ENCODE measurements at places on chromosomes 1 and 21.

DNA sequence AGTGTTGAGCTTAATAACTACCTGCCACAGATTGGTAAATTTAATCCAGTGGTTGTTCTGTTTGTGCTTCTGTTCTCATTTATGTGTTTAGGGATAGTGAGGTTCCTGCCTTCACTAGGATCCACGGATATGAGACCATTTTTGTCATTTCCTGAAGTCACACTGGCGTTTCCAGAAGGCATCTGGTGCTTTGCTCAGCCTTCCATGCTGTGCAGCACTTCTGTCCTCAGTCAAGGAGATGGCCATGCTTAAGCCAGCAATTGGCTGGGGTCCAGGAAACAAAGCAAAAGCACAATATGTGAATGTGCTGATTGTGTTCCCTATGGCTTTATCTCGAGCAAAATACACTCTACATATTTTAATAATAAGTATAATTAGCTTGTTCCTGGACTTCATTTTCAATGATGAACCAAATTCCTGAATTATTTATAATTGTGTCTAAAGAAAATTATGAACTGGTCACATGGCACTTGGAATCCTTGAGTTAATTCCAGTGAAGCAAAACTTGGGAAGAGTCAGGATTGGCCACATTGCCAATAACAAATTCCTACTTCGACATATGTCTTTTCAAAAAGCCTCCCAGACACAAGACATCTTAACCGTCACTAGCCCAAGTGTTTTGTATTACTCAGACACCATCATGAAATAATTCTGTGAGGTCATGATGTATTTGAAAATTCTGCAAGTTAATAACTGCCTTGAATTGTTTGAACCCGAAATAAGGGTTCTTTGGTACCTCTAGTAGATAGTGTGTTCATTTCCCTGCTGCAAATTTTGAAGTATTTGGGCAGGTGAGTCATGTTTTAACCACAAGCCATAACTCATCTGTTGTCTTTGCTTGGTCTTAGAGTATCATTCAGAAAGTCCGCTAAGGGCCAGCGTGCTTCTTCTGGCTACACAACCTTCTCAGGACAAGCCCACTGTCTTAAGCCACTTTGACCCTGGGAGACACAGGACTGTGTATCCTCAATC, 412.4 kb downstream of the DISC1 start:
- DNase-seq: no peak

DNA sequence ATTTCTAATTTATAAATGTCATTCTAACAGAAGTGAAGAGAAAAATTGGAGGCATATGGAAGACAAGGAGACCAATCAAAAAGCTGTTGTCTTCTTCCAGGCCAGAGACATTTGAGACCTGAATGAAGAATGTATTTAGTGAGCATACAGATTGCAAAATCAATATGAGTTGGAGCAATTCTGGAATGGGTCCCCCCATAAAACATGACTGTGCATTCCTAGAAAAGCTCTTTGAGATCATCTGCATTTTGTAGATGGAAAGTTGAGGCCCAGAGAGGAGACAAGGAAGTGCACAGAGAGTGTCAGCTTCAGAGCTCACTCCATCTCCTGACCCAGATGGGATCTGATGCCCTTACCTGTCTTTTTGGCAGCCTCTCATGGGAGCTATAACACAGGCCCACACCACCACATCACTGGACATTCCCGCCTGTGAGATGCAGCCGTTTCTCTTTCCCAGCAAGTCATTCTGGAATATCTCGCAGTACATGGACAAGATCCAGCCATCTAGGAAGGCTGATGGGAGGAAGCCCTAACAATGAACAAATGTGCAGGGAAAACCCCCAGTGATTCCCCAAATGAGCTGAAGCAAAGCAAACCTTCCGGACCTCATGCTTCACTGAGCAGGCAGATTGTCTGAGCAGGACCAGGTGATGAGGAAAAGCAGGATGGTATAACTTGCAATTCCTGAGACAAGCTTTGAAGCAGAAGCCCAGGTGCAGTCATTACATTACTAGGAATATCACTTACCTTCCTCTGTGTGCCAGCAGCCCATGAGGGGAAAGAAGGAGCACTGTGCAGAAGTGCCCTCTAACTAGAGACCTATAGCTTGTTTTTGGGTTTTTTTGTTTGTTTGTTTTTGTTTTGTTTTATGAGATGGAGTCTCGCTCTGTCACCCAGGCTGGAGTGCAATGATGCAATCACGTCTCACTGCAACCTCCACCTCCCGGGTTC, 445.6 kb downstream of the PLPP3 start:
- DNase-seq: no peak

GRCh38 chr21:35614396-35614921, 445.9 kb downstream of the SETD4 start:
- DNase-seq: no peak

- no peak for DNase-seq
Observed at GRCh38 chr21:42861311-42861847, 18.0 kb downstream of the WDR4 start.

GRCh38 chr1:112165375-112165774, 175.9 kb upstream of the KCND3 start:
- DNase-seq: no peak

DNA sequence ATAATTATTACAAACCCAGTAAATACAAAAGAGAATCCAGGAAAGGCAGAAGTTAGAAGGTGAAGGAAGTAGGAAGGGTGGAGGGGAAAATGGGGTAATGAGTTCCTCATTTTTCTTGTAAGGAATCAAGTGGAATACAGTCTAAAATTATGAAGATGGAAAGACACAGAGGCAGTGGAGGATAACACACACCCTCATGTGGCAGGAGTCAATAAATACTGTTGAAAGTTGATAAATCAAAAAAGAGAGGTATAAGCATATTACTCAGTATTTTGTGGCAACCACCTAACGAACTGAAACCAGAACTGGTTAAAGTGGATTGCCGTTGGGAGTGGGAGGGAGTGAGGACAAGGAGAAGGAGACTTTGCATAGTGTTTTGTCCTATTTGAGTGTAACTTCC, 78.6 kb upstream of the SLC44A3 start:
- no peak for DNase-seq

DNA sequence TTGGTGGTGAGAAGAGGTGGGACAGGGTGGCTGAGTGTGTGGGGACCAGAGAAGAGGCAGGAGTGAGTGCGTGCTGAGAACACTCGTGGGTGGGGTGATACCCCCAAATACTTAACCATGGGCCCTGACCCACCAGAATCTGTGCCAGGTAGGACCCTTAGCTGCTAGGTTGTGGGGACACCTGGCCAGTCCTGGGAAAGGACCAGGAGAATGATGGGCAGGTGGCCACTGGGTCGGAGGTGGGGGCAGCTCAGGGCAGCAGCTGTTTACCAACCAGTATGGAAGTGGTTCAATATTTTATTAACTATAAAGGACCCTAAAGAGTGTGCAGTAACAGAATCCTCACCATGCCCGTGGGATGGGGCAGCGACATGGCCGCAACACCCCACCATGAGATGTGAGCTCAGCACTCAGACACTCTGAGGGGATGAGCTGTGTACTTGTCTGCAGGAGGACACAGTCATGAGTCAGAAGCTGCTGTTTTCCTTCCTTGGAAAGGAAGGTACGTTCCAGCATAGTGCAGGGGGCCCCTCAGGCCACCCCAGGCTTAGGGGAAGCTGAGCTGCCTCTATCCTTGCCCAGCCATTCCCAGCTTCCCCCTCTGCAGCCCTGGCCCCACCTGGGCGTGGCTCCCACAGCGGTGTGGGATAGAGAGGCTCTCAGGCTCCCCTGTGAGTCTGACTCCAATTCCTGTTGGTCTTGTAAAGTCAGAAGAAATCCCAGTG, 25.4 kb downstream of the TEX35 start:
- no peak for DNase-seq

GRCh38 chr1:77430966-77431690, 149.3 kb downstream of the AK5 start:
- peak; percentile 17 for DNase-seq

DNA sequence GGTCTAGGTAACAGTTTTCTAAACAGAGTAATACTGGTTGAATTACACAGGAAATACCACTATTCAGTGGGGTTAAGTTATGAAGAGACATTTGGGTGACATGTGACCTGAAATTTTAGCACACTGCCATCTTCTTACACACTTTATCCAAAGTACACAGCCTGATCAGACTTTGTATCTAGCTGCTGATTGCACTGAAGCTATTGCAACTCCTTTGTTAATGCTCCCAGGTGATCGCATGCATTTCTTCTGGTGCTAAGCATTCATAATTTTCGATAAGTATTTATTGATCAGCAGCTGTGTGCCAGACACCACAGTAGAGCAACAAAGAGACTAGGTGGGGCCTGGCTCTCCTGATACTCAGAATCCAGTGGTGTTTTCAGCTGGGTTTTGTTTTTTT, 52.4 kb downstream of the AK4 start:
- DNase-seq: no peak

DNA sequence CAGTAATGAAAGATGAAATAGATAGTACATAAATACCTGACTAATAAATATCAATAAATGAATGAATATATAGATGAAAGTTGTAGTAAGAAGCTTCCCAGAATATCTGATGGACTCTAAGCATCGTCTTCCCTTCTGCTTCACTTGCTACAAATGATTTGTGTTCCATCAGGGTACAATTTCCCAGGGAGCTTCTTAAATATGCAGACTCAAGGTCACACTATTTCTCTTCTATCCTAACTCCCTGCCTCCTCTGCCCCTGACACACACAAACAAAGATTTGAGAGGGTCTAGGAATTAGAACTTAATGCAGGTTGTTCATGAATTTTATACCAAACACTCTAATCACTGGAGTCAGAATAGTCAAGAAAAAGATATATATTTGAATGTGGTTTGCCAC, 415.9 kb upstream of the TMPRSS15 start:
- DNase-seq: no peak

DNA sequence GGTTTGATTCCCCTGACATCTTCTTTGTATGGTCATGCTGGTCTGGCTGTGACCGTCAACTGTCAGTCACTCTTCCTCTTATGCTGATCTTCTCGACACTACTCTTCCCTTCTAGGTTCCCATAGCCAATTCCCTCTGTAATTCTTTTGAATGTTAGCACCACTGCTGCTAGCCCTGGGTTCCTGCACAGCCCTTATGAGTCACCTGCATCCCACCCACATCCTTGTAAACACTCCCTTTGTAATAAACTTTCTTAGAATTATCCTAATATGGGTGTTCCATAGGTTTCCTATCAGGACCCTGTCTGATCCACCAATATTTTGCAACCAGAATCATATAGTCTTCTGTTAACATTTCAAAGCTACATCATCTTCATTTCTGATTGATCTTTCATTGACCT, 37.1 kb downstream of the JUN start:
- no peak for DNase-seq

DNA sequence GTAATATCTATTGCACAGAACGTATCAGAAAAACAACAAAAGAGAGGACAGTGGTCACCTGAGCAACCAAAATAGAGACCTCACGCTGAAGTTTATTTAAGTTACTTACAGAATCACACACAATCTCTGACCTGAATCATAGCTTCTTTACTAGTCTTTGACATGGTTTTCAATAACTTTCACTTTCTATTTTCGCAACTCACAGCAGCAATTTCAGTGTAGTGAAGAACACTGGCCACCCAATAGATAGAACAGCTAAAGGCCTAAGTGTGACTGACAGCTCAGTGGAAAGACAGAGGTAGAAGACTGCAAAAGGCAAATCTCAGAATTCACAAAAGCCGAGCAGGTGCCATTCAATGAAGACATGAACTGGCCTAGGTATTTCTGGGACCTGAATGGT, 435.6 kb upstream of the CHRM3 start:
- DNase-seq: no peak

DNA sequence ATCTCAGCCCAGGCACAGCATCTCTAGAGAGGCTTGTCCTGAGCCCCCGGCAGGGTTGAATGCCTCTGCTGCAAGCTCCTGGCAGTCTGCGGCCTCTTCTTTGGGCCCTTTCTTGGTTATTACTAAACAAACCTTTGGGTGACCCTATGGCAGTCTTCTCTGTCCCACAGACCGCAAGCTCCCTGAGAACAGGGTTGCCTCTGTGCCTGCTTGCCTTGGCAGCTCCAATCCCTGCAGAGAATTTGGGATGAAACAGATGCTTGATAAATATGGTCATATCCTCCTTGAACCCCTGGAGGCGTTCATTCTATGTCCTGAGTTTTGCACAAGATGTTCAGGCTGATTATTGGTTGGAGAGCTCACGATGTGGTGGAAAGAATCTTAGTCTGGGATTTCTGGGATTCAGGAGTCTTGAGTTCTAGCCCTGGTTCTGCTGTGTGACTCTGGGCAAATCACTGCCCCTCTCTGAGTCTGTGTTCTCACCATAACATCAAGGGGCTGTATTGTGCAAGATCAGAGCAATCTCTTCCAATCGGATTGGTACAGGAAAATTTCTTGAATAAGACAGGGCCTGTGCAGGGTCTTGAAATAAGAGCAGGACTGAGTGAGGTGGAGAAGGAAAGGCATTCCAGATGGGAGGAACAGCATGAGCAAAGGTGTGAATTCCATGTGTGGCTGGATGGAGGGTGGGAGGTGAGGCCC, 49.6 kb downstream of the EDN2 start:
- no peak for DNase-seq

DNA sequence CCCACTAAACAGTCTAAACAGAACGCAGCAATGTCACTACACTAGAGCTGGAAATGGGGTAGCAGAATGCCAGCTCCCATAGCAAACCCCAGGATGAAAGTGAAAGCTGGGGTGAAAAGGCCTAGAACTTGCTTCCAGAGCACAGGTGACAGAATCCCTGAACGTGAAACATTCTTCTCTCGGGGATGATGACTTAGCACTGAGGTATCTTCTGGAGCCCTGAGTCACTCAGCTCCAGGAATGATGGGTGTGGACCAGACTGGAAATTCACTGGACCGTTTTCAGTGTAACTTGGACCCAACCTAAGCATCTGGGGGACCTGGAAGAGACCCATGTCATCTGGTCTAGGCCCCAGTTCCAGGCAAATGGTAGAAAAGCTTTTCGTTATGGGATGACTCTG, 108.9 kb downstream of the CDC7 start:
- DNase-seq: no peak

GRCh38 chr1:156386134-156386901, 17.3 kb downstream of the RHBG start:
- no peak for DNase-seq

GRCh38 chr1:68116643-68117235, 66.3 kb upstream of the DIRAS3 start:
- DNase-seq: peak; percentile 31

GRCh38 chr21:17523007-17523451, 10.2 kb downstream of the CXADR start:
- DNase-seq: no peak

- peak; percentile 60 for DNase-seq
Observed at GRCh38 chr21:44800971-44801467, 601 bp downstream of the UBE2G2 start.

GRCh38 chr1:26853156-26853555, 9.8 kb upstream of the SFN start:
- DNase-seq: peak; percentile 54
